ENCODE measurements at places on chromosomes 7 and 10.
A peak's percentile ranks its signal among the peaks of the same experiment; 100 is the strongest.

GRCh38 chr7:138458576-138459412 is 1.3 kb upstream of the TRIM24 start:
- DNase-seq = no peak

DNA sequence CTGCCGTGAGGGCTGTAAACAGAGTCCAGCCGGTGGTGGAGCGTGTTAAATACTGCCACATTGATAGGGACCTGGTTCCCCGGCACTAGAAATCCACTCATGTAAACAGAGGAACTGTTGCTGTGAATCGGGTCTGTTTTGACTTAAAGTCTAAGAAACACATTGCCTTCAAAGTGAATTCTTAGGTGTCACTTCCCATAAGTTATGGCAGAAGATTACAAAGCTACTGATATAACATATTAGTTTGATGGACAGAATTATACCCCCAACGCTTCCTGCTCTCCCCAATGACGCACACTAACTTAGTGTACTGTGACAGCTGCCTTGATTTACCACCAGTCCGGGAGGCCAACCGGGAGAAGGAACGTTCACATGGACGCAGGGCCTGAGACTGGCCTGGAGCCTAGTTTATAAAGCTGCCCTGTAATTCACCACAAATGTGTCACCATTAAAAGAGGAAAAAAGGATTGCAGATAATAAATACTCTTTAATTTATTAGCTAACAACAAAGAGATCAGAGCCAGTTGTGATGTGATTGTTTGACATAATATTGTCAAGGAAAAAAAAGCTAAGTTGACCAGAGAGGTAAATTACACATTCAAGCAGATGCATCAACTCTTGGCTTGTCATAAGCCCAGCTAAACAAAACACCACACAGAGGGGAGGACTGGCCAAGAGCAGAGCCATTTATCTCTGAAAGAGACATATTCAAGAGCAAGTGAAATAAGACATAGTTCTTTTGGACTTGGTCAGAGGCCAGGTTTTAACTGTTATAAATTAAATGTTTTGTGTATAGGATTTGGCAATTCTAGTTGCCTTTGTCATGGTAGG is 820.6 kb downstream of the LRMDA start:
- DNase-seq = no peak

DNA sequence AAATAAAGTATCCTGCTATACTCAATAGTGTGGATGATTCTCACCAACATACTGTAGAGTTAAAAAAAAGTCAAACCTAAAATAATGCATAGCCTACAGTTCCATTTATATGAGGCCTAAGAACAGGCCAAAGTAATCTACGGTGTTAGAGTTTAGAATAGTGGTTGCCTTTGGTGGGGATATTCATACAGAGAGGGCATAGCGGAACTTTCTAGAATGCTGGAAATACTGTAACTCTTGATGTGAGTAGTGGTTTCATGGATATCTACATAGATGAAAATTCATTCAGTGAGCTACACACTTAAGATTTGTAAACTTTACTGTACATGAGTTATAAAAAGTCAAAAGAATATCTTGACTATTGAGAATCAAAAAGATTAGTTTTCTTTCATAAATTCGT is 349.9 kb upstream of the NFE2L3 start:
- DNase-seq = no peak

DNA sequence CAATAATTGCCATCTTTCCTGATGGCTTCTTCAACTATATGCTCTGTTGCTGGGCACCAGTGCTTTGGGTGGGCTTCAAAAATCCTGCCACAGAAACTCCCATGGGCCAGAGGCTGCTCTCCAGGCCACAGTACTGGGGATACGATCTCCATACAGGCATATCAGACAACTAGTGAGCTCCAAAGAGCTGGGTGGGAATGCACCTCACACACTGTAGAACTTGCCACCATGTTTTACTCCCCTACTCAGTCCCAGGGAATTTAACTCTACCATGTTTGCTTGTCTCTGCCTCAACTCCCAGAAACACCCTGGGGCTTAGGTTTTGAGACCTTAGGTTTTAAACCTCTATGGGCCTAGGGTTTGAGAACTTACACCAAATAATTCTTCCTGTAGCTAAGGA is 20.5 kb upstream of the TRUB1 start:
- DNase-seq = no peak

- DNase-seq = no peak
Measured at GRCh38 chr7:155356323-155357105, 58.8 kb downstream of the INSIG1 start.

- DNase-seq = peak; percentile 65
Measured at GRCh38 chr7:50449881-50450589, at the start of gene FIGNL1. TSS of gene FIGNL1 (minus strand) at chr7:50450350. CDS start at chr7:50447287, 3,063 bp downstream.

GRCh38 chr7:157276731-157277562 is 59.9 kb upstream of the DNAJB6 start:
- no peak for DNase-seq

- DNase-seq = peak; percentile 34
Measured at GRCh38 chr10:77641788-77642397, 4.3 kb upstream of the KCNMA1 start.

DNA sequence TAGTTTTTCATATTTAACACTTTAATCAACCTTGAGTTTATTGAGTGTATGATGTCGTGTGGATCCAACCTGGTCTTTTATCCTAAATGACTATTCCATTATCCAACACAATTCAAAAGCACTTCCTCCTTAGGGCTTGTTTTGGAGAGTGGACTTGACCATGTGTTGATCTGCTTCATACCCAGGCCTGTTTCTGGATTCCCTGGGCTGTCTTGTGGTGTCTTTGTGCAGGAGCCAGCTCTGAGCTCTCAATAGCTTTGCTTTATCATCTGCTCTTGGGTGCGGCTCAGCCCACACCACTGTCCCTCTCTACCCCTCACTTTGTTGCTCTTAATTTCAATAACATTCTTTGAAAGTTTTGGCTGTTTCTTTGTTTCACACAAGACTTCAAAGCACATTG is 70.9 kb upstream of the CHST15 start:
- DNase-seq = no peak

DNA sequence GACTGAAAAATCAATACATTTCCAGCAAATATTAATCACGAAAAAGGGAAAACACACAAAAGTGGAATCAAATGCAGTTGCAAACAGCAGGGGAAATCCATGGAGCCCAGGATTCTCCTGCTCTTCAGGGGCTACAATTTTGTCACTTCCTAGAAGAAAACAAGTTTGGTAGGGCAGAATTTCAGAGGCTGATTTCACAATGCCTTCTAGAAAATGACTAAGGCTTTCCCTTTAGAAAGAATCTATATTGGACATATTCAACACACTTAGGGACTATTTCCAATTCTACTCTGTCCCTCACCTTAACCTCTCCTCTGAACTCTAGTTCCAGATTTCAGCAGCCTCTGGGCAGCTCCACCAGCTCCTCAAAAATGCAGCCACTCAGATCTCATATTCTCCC is 111.3 kb downstream of the HECTD2 start:
- DNase-seq = no peak

DNA sequence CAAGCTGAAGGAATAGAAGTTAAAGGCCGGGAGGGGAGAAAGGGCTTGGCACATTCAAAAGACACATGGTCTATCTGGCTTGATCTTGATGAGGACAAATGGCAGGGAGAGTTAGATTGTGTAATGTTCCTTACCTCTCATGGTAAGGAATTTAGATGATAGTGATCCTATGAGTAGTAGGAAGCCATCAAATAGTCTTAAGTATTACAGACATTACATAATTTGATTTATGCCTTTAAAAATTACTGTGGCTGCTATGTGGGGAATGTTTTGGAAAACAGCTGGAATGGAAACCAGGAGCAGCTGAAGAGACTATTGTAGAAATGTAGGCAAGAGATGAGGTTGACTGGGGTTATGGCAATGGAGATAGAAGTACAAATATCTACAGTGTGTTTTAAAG is 351.3 kb upstream of the BMPER start:
- no peak for DNase-seq

DNA sequence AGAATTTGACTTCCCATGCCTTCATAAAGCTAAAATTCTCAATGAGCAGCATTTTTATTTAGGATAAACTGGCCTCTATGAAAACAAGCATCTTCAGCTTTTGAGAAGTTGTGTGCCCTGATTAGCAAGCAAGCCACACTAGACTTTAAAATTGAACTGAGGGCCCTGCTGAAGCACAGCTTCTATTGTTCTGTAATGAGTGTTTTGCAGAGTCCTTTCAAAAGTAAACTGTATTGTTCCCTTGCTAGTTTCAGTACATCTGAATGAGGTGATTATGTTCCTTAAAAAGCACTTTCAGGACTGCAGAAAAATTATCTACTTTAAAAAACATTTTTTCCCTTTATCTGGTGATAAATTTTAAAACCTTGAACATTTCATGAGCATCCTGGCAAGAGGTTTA is 113.3 kb upstream of the PRPS1L1 start:
- no peak for DNase-seq

Data from activated T-cell treated with anti-CD3 and anti-CD28 coated beads for 1 hour (primary cell).